ENCODE measurements at places on chromosomes 7 and 10. TPM values are rescaled to one million over a fixed set of nuclear protein-coding genes. Genes with fewer than 3 reads are reported as not detected.

SLC16A9 gene
- 0.73 TPM for total RNA-seq

TET1 gene
- total RNA-seq: 14.5 TPM

MINDY4 gene
- total RNA-seq: 31.8 TPM

PDK4 gene
- 409 TPM for total RNA-seq

ASAH2B gene
- 4.1 TPM for total RNA-seq

CUTC gene
- total RNA-seq: 24.5 TPM

ADRA2A gene
- total RNA-seq: 1.8 TPM

HMX2 gene
- not detected for total RNA-seq

TMEM176B gene
- total RNA-seq: 45.9 TPM

BLNK gene
- 0.78 TPM for total RNA-seq

ARPC1B gene
- total RNA-seq: 141 TPM

SFTPA1 gene
- total RNA-seq: not detected

GSTO2 gene
- total RNA-seq: 0.16 TPM

AKR1C8 gene
- total RNA-seq: not detected

GGCT gene
- total RNA-seq: 19.3 TPM

AUTS2 gene
- 41.9 TPM for total RNA-seq

NEUROG3 gene
- total RNA-seq: not detected

NCF1 gene
- 2.8 TPM for total RNA-seq

IPMK gene
- 10.0 TPM for total RNA-seq

COL1A2 gene
- total RNA-seq: 369 TPM

USP6NL gene
- 9.0 TPM for total RNA-seq

BTBD16 gene
- total RNA-seq: not detected

LIPK gene
- not detected for total RNA-seq

LIPF gene
- not detected for total RNA-seq

CALML3 gene
- total RNA-seq: 1.9 TPM

GIMAP5 gene
- total RNA-seq: 16.8 TPM

SPRN gene
- 0.12 TPM for total RNA-seq

DLG5 gene
- total RNA-seq: 52.0 TPM

NPSR1 gene
- not detected for total RNA-seq

FAM237B gene
- total RNA-seq: not detected

LIPN gene
- not detected for total RNA-seq

COBL gene
- 30.1 TPM for total RNA-seq

CPXM2 gene
- 57.1 TPM for total RNA-seq

C10orf53 gene
- total RNA-seq: not detected

C10orf62 gene
- total RNA-seq: not detected

IL15RA gene
- total RNA-seq: 17.7 TPM

GNAT3 gene
- not detected for total RNA-seq

GPNMB gene
- 74.2 TPM for total RNA-seq

IDI2 gene
- not detected for total RNA-seq

MSMB gene
- 5.7 TPM for total RNA-seq

CFAP43 gene
- 0.45 TPM for total RNA-seq

SYT15 gene
- 11.2 TPM for total RNA-seq

RASA4B gene
- total RNA-seq: 34.3 TPM

CLDN12 gene
- total RNA-seq: 24.4 TPM

NUP42 gene
- total RNA-seq: 32.6 TPM

MEOX2 gene
- 6.2 TPM for total RNA-seq

PNLIPRP1 gene
- total RNA-seq: not detected

FAM171A1 gene
- 15.5 TPM for total RNA-seq

ASL gene
- 22.5 TPM for total RNA-seq

CREB5 gene
- 7.8 TPM for total RNA-seq

All from gastroesophageal sphincter (tissue), 4 donors.